ENCODE measurements at places on chromosomes 12 and 14. TPM values are rescaled to one million over a fixed set of nuclear protein-coding genes. Genes with fewer than 3 reads are reported as not detected.

DNA sequence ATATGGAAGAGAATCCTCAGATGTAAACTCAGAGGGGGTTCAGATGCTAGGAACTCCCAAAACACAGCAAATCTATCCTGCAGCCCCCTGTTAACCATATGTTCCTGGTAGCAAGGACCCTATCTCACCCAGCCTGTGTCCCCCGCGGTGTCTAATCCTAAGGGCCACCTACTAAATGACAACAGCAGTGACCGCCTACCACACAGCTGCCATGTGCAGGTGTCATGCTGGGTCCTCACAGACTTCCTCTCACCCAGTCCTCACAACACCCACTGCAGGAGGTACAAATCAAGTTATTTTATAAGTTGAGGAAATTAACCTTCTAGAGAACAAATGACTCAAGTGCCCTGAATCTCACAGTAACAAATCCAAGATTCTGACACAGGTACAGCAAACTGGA is 73.9 kb downstream of the ITPK1 start:
- DNase-seq, result no peak

DNA sequence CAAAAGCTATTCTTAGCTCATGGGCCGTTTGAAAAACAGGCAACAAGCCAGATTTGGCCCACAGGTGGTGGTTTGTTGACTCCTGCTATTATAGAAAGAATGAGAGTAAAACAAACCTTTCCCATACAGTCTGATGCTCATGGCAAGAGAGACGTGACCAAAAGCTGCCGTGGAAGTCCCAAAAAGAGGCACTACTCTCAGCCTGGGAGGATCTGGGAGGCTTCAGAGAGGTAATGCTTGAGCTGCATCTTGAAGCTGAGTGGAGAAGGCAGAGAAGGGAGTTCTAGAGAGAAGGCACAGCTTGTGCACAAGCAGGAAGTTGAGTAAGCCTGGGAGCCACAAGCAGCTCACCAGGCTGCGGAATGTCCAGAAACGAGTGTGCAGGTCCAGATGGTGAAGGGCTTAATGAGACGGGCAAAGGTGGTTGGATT is 9.6 kb downstream of the PLXNC1 start:
- no peak for DNase-seq

The AQP2 gene
- not detected for total RNA-seq

GRCh38 chr14:63725786-63726460 is 1.9 kb downstream of the SGPP1 start:
- no peak for DNase-seq
